ENCODE measurements at places on chromosomes 1 and 21.

DNA sequence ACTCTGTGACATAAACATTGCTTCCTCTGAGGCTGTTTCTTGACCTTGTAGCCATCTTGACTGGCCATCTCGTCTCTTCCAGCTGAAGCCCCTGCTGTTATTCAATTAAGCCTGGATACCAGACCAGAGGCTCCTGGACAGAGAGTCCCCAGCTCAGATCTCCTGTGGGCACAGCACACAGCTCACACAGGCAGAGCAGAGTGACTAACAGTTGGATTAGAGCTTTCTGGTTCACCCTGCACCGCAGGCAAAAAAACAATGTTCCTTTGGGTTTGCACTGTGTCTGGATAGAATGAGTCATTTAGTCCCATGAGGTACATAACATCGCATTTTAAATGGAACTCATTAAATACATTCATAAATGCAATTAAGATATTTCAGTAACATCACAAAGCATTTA is 33.4 kb upstream of the USH2A start:
- DNase-seq: no peak

DNA sequence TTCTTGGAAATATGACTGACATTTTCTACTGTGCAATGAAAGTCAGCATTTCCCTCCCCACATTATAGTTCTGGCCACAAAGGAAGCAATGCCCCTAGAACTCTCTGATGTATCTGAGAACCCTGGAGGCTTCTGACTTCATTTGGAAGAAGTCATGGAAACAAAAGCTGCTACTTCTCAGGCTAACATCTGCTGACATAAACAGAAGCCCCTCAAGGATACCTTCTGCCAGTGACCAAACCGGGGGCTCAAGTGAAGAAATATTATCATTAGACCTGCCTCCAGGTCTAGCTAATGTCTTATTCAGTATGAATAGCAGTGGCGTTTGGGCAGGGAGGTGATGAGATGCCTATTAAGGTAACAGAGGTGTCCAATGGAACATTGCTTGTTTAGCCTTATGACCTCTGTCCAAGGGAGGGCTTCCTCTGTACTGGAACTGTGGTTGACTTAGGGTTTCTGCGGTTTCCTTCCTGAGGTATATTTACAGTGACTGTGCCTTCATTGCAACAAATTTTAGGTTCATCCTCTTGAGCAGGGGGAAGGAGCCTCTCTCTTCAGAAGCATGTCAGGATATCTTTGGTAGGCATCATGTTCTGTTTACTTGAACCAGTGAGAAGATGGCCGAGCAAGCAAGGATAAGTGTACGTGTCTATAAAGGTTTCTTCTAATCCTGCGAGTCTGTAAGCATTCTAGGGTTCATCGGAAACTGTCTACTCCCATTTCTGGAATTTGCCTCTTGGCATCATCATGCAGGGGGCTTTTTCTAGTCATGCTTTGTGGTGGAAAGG is 161.7 kb downstream of the PBX1 start:
- DNase-seq: no peak

- DNase-seq: no peak
Observed at GRCh38 chr21:34845521-34846451, 177.0 kb downstream of the CLIC6 start.

DNA sequence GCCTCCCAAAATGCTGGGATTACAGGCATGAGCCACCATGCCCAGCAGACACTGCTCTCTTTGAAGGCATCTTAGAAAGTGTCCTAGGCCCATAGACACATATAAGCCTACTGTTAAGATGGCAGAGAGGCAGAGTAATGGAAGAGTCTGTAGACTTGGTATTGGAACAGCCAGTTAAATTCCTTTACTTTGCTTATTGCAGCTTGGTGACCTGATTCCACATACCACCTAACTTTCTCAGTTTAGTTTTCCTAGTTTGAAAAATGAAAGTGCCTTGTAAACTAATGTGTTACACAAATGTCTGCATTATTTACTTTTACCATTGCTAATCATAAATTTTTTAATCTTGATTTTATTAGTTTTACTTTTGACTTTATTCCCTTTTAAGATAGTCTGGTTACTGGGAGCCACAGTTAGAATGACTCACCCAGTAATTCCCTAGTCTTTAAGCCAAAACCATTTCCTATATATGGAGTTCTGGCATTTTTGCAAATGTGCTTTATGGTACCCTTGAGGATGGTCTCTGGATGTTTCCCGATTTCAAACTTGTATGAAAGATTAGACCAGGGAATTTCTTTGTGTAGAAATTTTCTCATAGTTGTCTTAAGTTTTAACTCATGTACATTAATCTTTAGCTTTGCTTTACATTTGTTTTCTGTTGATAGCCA is 6.4 kb downstream of the SMAP2 start:
- DNase-seq: no peak

GRCh38 chr1:48203287-48203900 is 19.1 kb upstream of the SLC5A9 start:
- DNase-seq: no peak

- no peak for DNase-seq
Observed at GRCh38 chr1:167439301-167439988, 78.9 kb downstream of the CD247 start.

DNA sequence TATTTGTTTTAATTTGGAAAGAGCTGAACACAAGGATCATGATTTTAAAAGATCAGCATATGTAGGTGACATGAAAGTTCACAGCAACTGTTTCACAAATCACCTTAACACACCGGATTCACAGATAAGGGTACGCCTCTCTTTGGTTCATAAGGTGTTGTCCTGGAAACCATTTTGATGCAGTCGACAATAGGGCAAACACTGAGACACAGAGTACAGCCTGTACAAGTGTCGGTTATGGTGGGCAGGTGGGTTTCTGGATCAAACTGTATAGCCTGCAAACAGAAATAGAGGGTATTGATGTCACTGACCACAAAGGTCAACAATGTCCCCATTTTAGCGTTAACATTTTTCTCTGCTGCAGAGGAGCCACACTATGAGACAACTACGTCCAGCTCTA is 357.3 kb downstream of the PTBP2 start:
- DNase-seq: no peak

DNA sequence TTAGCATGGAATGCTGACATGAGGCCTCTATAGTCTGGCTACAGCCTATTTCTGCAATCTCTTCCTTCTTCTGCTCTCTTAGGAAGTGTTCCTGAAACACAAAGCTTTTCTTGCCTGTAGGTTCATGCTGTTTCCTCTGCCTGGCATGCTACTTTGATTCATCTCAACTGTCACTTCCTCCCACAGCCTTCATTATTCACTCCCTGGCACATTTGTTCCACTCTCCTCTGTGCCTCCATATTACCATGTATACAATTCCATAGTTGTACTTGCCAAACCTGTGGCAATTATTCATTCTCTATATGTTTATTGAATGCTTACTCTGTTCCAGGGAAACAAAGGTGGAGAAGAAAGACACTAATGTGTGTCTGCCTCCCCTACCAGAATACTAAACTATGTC is 210.2 kb downstream of the LRRC7 start:
- no peak for DNase-seq

DNA sequence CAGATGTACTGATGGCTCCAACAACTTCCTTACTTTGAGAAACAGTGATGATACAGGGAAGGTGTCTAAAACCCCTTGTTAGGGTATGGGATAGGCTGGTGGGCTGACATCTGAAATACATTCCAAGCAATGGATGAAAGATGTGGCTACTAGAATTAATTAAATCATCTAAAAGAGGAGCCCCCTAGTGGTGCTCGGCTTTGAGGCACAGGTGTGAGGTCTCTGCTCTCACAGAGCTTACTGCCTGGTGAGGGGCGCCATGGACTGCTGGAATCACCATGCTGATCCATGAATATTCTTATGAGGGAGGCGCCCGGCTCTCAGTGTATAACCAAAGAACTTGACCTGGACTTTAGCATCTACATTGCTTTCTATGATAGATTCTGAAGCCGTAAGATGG is 48.5 kb downstream of the GNG4 start:
- no peak for DNase-seq

- DNase-seq: no peak
Observed at GRCh38 chr1:13809461-13810159, 109.6 kb downstream of the PRDM2 start.

GRCh38 chr21:31371715-31372470 is 27.8 kb upstream of the TIAM1 start:
- no peak for DNase-seq

DNA sequence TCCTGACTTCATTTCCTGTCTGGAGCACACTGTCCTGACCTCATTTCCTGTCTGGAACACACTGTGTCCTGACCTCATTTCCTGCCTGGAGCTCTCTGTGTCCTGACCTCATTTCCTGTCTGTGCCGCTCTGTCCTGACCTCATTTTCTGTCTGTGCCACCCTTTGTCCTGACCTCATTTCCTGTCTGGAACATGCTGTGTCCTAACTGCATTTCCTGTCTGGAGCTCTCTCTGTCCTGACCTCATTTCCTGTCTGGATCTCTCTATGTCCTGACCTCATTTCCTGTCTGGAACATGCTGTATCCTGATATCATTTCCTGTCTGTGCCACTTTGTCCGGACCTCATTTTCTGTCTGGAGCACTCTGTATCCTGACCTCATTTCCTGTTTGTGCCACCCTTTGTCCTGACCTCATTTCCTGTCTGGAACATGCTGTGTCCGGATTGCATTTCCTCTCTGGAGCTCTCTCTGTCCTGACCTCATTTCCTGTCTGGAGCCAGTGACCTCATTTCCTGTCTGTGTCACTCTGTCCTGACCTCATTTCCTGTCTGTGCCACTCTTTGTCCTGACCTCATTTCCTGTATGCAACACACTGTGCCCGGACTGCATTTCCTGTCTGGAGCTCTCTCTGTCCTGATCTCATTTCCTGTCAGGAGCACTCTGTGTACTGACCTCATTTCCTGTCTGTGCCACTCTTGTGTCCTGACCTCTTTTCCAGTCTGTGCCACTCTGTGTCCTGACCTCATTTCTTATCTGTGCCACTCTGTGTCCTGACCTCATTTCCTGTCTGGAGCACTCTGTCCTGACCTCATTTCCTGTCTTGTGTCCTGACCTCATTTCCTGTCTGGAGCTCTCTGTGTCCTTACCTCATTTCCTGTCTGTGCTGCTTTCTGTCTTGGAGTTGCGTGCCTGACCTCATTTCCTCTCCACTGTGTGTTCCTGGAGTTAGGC is 27.6 kb downstream of the SKI start:
- peak; percentile 47 for DNase-seq

DNA sequence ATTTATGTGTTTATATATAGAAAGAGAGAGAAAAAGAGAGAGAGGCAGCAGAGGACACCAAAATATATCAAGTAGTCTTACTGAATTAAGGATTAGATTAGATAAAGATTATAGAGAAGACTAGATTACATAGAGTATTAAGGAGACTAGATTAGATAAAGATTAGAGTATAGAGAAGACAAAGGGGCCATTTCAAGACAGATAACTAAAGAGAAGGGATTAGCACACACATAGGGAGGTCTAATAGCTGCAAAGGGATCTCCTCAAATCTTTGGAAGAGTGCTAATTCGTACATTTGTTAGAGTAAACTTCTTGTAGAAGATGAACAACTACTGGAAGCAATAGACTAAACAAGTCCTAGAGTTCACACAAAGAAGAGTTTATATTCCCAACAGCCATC is 34.2 kb downstream of the OR6Y1 start:
- no peak for DNase-seq

DNA sequence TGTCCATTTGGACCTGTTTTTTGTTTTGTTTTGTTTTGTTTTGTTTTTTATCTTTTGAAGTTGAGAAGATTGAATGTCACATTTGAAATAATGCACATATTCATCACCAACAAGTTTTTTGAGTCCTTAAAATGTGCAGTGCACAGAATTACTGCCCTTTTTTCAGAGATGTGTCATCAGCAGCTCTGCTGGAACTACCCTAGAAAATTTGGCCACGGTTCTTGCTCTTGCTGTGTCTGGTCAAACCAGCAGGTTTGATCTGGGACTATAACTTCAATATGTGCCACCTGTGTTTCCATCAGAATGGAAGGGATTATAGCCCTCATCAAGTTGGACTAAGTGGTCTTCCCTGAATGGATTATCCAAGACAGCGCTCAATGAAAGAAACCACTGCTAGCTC is 24.1 kb upstream of the CNN3 start:
- DNase-seq: no peak

- DNase-seq: no peak
Observed at GRCh38 chr21:32311621-32312020, 13.0 kb downstream of the MRAP start.

GRCh38 chr1:183590244-183591191 is at the start of gene NCF2:
NCF2 (minus strand) TSS chr1:183590459; CDS start chr1:183590329, 130 bp downstream.
- DNase-seq: no peak

DNA sequence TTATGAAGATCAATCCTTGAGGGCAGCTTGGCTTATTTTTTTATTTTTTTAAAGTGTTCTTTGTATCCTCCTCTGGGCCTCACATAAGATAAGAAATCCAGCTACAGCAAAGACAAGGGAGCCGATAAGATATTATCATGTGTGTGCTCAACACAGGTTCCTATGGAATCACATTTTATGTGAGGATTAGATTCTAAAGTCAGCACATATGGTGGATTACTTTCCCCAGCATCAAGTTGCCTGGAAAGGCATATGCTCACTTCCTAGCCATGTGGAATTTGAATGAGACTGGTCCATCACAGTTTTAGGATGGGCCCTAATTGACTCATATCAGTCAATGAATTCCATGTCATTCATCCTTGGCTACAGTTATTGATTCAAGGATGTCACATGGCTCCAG is 456.9 kb upstream of the LRRC7 start:
- DNase-seq: no peak

DNA sequence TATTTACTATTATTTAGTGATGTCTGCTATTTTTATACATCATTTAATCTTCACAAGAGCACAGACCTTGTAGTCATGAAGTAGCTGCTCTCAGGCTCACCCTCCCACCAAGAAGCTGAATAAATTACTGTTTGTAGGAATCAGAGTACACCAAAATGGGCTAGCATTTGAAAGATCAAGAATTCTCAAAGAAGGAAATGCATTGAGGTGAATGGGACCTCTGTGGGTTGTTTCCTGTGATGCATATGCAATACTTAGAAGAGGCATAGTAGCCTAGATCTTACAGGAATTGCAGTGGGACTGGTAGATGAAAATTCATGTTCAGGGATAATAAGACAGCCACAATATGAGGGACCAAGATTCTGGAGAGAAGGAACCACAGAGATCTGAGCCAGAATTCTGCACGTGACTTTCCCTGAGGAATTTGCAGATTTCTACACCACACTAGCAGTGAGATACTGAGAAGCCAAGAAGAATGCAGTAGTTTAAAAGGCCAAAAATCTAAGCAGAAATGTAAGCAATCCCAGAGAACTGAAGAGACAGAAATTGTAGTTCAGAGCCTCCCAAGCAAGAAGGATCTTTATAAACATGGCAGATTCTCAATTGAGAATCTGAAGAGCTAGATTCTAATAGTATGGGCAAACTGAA is 307.0 kb downstream of the ST6GALNAC3 start:
- DNase-seq: no peak

DNA sequence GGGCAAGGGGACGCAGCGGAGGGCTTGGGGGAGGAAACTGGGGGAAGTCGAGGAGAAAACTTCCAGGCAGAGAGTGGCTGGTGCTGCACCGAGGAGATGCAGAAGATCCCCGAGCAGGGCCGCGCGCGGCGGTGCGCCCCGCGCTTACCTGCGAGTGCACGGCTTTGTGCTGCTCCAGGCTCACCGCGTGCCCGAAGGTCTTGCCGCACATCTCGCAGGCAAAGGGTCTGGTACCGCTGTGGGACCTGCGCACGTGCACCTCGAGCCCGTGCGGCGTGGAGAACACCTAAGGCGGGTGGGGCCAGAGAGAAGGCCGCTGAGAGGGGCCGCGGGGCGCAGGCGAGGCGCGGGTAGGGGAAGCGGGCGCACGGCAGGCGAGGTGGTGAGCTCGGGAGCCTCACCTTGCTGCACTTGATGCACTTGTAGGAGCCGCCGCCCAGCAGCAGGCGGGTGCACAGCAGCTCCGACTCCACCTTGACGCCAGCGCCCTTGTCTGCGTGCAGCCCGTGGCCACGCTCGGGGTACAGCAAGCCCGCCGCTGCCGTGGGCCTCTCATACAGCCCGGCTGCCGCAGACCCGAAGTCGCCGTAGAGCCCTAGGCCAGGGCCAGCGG is 6.4 kb downstream of the GFI1 start:
- DNase-seq: no peak
